NCI-H69 (cell line): ENCODE measurements at places on chromosomes 4 and X.

- peak; percentile 67 for DNase-seq
These were observed 97.8 kb downstream of the TLL1 start for GRCh38 chr4:165970703-165971420.

- DNase-seq, result no peak
These were observed 32.9 kb downstream of the SLC39A8 start for GRCh38 chr4:102312417-102312816.

DNA sequence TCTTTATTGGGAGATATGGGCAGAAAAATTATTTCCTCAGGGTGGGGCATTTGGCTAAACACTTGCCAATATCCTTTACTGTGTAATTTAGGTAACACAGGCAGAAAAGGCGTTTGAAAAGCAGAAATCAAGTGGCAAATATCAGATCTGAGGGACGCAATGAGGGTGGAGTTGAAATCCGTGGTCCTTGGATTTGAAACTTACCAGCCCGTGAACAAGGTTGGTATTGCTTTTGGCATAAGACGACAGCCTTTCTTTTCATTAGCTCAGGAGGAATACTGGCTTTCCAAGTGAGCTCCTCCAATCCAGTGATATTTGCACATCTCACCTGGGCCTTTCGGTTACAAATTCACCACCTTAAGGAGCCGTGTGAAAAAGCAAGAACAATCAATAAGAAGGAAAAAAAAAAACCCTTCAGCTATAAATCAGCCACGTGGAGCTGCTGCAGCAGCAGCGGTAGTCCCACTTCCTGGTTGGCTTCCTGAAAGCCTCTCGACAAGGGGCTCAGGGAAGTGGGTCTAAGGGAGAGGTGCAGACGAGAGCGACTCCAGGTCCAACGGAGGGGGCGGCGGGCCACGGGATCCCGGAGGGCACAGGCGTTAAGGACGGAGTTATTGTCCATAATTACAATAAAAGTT, 734 bp upstream of the GALNT7 start:
- DNase-seq, result peak; percentile 85

GRCh38 chr4:146054676-146055075, 116.1 kb upstream of the ZNF827 start:
- DNase-seq, result peak; percentile 33

- no peak for DNase-seq
These were observed 16.0 kb downstream of the CTBP1 start for GRCh38 chr4:1232661-1233621.

DNA sequence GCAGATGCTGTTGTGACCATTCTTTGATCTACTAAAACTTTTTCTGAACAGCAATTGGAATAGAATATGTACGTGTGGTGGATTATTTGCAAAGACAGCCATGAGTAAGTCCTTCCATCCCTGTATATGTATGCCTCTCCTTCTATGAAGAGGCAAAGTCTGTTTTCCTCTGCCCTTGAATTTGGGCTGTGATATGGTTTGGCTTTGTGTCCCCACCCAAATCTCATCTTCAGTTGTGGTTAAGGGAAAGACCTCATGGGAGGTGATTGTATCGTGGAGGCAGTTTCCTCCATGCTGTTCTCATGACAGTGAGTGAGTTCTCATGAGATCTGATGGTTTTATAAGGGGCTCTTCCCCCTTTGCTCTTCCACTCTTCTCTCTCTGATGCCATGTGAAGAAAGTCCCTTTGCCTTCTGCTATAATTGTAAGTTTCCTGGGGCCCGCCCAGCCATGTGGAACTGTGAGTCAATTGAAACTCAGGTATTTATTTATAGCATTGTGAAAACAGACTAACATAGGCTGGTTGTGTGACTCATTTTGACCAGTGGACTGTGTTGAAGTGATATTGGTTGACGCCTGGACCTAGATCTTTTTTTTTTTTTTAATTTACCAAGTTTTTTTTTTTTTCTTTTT, 108.3 kb upstream of the CAMK2D start:
- DNase-seq, result no peak

- no peak for DNase-seq
These were observed 1312.1 kb downstream of the ADGRL3 start for GRCh38 chr4:62512271-62512670.

DNA sequence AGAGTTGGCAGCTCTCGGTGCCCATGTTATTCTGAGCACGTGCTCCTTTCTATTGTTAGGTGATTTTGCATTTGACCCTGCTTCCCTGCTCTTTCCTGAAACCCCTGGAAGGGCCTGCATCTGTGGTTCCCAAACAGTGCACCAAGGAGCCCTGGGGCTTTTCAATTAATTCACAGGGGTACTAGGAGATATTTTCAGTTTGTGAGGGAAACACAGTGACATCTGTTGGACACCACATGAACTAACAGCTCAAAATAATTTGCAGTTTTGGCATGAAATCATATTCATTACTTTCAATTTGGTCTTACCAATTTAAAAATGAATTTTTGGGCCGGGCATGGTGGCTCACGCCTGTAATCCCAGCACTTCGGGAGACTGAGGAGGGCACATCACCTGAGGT, 156.6 kb downstream of the GATB start:
- DNase-seq, result peak; percentile 1

- peak; percentile 3 for DNase-seq
These were observed 35.3 kb downstream of the NALF2 start for GRCh38 chrX:69539437-69539836.

GRCh38 chr4:123386609-123387008, 10.0 kb upstream of the SPRY1 start:
- DNase-seq, result no peak

GRCh38 chrX:13994104-13994503, 35.6 kb downstream of the GEMIN8 start:
- no peak for DNase-seq

- DNase-seq, result peak; percentile 34
These were observed 16.8 kb upstream of the NAT8L start for GRCh38 chr4:2042204-2042946.

- DNase-seq, result no peak
These were observed 241.2 kb downstream of the ARHGAP24 start for GRCh38 chr4:85715991-85716737.

GRCh38 chr4:140739971-140740370, 16.2 kb downstream of the TBC1D9 start:
- DNase-seq, result no peak

GRCh38 chrX:63754136-63754859, 30.7 kb downstream of the ARHGEF9 start:
- no peak for DNase-seq

GRCh38 chr4:77927991-77928925, 65.6 kb downstream of the MRPL1 start:
- peak; percentile 52 for DNase-seq

DNA sequence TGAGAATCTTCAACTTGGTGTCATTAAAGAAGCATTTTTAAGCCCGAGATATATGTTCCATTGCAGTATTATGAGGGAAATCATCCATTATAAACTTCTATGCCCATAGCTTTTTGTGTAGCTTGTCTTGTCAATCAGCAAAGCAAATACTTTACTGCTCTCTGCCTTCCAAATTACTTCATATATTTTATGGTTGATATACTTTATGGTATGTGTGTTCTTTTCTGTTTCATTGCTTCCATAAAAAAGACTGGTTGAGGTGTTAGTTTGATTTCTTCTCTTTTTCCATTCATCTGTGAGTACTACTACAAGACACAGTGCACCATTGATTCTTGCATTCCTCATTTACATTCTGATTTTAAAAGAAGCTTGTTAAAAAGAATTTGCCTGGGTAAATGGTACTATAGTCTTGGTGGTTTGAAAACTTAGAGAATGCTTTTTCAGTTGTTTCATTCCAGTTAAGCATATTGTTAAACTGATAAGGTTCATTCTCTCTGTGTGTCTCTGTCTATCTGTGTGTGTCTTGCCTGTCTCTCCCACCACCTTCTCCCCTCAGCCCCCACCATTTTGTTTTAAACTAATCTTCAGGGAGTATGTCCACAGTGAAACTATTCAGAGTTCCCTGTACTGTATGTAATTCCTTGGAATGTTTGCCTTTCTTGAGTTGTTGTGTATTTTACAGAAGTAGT, 27.1 kb downstream of the STAG2 start:
- no peak for DNase-seq

DNA sequence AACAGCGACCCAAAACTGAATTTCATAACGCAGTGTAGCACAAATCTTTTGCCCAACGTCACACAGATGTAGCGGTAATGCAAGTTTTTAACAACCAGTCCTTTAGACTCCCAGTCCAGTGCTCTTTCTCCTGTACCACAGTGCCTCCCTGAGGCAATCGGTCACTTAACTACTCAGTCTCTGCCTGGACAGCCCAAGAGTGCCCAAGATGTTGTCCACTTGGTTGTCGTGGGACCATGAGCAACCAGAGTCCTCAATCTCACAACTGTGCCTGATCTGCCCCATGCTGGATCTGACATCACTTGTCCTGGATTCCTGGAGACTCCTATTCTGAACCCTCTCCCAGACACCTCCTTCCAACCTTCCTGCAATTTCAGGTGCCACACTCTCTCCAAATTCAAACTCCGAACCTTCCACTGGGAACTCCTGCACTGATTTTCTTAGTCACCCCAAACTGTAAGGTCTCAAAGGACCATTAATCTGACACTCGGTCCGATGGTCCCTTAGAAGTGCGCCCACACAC, 702 bp downstream of the MMGT1 start:
- peak; percentile 48 for DNase-seq

DNA sequence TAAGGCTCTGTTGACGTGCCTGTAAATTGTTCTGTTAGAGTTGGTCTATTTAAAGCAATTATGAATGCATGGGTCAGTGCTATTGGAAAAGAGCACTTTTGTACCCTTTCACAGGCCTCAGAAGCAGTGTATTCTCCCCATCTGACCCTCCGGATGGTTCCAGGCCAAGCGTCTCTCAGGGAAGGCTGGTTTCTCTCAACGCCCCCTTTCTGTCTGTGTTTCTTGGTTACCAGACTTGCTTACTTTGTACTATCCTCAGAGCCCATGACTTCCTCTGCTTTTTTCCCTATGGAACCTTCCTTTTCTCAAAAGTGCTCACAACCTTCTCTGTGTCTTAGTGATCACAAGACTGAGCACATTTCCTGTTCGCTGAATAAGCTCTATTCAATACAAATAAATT, 559.3 kb upstream of the ZFP42 start:
- peak; percentile 85 for DNase-seq

DNA sequence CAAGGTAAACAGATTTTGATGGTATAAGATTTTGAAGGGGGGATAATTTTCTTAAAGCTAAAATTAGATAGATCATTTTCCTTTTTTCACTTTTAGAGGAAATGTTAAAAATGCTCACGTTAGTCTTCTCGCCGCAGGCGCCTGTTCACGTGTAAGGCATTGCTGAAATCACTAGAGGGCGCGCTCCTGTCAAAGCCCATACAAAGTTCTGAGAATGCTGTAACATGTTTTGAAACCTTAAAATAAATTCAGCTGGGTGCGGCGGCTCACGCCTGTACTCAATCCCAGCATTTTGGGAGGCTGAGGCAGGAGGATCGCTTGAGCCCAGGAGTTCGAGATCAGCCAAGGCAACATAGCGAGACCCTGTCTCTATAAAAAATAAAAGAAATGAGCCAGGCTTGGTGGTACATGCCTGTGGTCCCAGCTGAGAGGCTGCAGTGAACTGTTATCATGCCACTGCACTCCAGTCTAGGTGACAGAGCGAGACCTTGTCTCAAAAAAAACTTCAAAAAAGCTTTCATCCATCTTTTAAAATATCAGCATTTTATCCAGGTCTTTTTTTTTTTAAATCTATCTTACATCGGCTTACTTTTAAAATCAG, 138.0 kb downstream of the RBMX2 start:
- DNase-seq, result peak; percentile 53

- no peak for DNase-seq
These were observed 25.4 kb upstream of the EREG start for GRCh38 chr4:74339501-74339900.

DNA sequence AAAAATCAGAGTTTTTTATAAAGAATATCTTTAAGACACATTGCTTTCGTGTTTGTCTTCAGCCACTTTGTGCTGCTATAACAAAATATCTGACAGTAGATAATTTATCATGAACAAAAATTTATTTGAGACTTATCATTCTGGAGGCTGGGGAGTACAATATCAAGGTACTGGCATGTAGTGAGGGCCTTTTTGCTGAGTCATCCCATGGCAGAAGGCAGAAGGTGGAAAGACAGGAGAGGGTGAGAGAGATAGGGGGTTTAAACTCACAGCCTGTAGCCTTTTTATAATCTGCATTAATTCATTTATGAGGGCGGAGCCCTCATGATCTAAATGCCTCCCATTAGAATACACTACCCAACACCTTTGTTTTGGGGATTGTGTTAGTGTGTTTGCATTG, 431.2 kb upstream of the FAM47C start:
- no peak for DNase-seq

DNA sequence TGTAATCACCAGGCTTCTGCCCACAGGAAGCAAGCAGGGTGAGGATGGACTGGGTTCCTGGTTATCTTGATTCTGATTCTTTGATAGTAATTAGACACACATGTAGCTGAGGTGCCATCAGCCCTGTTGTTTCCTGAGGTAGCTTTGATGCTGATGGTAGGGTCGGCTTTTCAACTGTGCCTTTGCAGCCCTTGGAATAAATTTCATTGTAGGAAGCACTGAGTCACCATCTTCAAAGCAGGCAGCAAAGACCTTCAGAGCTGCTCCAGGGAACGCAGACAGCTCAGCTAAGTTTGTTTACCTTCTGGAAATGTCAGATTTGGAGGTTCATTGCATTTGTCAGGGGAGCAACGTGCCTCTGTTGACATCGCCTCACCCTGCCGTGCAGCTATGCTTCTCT, 135.4 kb downstream of the ASMT start:
- DNase-seq, result no peak

DNA sequence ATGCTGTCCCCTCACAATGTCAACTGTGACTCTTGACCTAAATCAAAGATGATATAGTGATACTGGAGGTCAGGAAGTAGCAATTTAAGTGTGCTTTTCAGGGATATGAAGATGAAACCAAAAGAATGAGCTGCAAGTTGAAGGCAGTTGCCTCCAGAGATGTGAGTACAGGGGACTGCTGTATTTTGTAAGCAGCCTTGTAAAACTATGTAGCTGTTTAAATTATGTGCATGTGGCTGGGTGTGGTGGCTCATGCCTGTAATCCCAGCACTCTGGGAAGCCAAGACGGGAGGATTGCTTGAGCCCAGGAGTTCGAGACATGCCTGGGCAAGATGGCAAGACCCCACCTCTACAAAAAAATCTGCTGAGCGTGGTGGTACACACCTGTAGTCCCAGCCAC, 15.1 kb upstream of the TNIP2 start:
- no peak for DNase-seq

DNA sequence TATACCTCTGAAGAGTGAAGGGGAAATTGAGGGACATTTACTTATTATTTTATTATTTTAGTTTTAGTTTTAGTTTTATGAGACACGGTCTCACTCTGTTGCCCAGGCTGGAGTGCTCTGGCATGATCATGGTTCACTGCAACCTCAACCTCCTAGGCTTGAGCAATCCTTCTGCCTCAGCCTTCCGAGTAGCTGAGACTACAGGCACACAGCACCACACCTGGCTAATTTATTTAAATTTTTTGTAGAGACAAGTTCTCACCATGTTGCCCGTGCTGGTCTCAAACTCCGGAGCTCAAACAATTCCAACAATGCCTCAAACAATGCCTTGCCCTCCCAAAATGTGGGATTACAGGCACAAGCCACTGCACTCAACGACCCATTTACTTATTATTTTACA, 68.4 kb upstream of the BMP2K start:
- DNase-seq, result no peak

GRCh38 chrX:24799078-24799477, 105.4 kb downstream of the POLA1 start:
- no peak for DNase-seq
